ENCODE measurements at places on chromosomes 1 and 21.
A peak's percentile ranks its signal among the peaks of the same experiment; 100 is the strongest.

DNA sequence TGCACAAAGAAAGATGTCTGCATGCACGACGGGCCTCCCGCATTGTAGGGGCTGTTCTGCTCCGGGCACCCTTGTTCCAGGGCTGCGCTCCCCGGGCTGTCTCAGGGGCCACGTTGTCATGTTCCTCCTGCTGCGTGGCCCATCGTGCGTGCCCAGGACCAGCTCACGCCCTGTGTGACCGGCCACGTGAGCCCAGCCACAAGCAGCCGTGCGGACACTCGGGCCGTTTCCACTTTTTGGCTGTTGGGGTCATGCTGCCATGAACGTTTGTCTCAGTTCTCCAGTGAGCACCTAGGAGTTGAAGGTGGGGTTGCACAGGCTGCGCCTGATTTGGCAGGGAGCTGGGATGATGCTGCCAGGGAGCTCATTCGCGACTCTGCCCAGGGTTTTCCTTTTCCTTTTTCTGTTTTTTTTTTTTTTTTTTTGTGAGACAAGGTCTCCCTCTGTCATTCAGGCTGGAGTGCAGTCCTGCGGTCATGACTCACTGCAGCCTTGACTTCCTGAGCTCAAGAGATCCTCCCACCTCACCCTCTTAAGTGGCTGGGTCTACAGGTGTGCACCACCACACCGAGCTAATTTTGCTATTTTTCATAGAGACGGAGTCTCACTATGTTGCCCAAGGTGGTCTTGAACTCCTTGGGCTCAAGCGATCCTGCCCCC is 17.4 kb downstream of the PDXK start:
- no peak for DNase-seq

- no peak for DNase-seq
Observed at GRCh38 chr1:57353654-57354053, 70.2 kb downstream of the DAB1 start.

DNA sequence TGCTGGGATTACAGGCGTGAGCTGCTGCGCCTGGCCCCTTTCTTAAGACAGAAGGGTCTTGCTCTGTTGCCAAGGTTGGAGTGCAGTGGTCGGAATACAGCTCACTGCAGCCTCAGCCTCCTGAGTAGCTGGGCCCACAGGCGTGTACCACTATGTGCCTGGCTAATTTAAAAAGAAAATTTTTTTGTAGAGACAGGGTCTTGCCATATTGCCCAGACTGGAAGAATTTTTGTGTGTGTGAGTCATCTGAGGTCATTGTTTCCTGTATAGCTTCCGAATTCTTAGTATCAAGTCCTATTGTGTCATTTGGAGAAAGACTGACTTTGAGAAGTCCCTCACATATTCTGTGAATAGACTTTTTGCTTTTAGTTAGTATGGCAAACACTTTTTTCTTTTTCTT is 4.7 kb downstream of the SZRD1 start:
- DNase-seq: peak; percentile 57

GRCh38 chr1:7389906-7390603 is 381.0 kb upstream of the VAMP3 start:
- DNase-seq: no peak

GRCh38 chr21:30234643-30235042 is 18.7 kb upstream of the CLDN8 start:
- no peak for DNase-seq

- DNase-seq: no peak
Observed at GRCh38 chr1:91640877-91641526, 140.4 kb downstream of the CDC7 start.

DNA sequence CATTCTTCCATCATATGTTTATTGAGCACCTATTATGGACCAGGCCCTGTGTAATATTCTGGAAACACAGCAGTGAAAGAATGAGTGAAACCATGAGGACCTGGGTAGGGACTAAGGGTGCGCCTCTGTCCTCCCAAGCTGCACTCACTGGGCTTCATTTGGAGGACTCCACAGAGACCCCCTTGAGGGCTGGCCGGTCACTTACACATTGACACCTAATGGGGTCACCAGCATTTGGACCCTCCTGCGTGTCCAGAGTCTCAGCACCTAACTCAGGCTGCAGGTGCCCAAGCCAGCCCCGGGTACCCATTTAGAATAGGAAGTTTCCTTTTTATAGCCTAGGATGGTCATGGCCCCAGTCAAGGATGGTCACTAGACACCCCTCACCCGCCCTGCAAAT is 2.8 kb upstream of the FNDC5 start:
- DNase-seq: no peak

- no peak for DNase-seq
Observed at GRCh38 chr1:180816132-180816531, 96.6 kb upstream of the KIAA1614 start.

- DNase-seq: peak; percentile 9
Observed at GRCh38 chr1:112298558-112298957, 97.5 kb upstream of the CTTNBP2NL start.

DNA sequence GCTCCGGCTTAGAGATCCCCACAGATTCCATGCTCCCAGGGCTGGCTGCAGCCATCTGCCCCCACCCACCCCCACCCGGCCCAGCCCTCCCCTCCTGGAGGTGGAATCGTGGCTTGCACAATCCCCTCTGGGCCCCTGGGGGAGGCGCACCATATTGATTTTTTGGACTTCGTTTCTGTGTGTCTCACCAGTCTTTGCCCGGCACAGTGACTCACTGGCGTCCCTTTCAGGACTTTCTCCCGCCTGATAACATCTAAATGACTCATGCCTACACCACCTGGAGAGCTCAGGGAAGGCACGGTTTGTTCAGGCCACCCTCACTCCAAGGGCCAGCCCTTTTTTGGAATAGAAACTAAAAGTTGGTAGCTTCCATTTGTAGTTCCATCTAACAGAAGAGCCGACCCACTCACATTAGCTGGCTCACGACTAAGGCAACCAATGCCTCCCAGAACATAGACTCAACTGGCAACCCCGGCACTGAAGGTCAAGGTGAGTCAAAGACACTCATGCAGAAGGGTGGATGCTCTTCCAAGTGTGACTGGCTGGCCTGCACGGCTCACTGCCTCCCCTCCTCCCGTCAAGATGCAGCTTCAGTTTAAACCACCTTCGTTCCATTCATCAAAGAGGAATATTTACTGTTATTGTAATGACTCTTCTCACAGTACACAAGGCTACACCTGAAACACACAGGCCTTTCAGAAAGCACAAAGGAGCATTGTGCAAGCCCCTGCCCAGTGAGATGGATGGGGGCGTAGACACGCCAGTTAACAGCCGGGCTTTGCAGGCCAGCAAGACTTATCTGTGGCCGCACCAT is 18.1 kb upstream of the ETS2 start:
- no peak for DNase-seq

GRCh38 chr1:240134113-240134512 is 42.4 kb downstream of the FMN2 start:
- DNase-seq: no peak

DNA sequence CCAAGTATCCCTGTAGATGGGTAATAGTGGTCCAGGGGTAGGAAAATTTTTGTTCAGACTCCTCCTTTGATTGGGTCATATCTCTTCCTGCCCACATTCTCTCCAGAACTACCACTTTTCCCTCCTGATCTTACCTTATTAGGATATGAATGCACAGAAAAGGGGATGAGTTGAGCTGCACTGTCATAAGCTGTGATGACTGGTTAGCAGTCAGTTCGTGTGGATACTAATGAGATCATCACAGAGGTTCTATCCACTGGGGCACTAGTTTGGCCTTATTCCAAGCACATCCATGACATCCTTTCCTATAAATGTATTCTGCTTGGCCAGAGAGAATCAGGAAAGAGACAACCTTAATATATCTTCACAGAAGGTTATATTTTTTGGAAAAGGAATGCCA is 22.1 kb upstream of the TBX15 start:
- DNase-seq: no peak

DNA sequence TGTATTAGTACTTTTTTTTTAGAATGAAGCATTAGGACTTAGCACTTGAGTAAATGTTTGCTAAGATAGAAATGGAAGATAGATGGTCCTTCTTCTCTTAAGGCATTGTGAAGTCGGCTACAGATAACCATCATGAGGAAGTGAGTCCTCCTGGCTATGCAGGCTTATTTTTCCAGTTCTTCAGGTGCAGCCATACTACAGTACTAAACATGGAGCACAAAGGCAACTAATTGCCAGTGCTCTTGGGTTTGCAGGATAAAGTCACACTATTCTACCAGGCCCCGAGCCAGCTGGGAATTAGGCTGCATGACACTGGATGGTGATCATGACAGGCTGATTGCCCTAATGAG is 197.3 kb upstream of the SGIP1 start:
- no peak for DNase-seq

GRCh38 chr1:30915491-30916230 is 7.1 kb upstream of the SDC3 start:
- no peak for DNase-seq

- no peak for DNase-seq
Observed at GRCh38 chr1:119116725-119117124, 23.7 kb downstream of the WARS2 start.

DNA sequence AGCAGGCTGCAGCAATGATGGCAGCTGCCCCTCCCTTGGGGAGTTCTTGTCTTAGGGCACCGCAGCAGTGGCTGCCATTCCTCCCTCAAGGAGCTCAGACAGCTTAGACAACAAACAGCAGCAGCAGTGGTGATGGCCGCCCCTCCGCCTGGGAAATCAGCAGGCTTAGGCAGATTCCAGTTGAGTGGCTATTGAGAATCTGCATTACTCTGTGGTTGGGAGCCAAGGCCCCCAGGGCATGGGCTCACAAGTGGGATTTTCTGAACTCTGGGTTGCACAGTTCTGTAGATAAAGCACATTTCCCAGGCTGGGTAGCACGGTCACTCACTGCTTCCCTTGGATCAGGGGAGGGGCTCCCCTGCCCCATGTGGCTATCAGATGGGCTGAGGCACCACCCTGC is 1280.7 kb upstream of the TMPRSS15 start:
- DNase-seq: no peak
